ENCODE measurements at places on chromosomes 11 and 22.
A peak's percentile ranks its signal among the peaks of the same experiment; 100 is the strongest.

DNA sequence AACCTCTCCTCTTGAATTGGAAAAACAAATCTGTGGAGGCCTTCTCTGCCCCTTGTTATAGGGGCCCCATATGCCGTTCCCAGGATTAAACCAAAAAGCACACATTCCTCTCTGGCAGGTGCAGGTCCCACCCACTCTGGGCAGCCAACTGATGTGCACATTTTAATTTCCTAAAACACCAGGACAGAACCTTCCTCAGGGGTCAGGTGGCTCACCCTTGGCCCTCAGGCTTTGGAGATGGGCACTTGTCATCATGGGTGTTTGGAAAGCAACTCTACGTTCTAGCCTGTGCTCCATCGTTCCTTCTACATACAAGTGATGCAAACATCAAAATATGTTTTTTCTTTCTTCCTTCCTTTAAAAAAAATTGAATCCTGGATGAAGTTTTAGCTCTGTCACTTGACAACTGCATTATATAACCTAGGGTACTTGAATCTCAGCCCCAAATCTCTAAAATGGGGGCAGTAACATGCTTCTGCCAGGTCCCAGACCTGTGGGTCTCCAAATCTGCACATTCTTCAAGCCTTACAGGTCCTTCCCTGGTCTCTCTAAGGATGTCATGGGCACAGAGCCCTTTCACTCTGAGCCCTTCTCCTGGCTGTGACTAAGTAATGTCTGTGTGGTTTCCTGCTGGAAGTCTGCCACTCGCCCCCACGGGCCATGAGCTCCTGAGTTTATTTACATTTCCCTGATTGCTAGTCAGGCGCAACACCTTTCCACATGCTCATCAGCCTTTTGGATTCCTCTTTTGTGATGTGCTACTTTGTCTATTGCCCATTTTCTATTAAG is 43.8 kb downstream of the KCNQ1OT1 start:
- no peak for DNase-seq

GRCh38 chr11:88695689-88696414 is 358.3 kb upstream of the CTSC start:
- no peak for DNase-seq

DNA sequence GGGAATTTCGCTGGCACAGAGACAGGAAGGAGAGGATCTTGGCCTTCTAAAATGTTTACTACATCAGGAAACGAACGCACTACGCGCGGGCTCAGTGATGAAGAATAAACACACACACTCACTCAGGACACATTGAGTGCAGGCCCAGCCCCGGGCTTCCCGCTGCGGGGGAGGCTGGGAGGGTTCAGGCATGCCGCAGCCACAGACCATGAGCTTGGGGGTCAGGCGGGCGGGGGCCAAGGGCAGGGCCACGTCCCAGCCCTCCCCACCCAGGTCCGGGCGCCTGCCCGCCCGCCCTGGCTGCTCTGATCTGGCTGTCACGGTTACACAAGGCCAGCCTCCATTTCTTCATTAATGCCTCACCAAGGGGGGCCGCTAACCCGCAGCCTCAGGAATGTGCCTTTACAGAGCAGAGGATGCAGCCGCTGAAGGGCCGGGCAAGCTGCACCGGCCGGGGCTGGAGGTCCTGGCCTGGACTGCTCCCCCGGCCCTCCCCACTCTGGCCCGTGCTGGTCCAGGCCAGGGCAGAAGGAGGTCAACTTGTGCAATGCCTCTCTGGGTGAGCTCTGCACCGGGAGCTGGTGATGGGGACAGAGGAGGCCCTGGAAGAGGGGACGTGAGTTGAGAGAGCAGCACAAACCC is 41.7 kb downstream of the IGF2 start:
- no peak for DNase-seq

DNA sequence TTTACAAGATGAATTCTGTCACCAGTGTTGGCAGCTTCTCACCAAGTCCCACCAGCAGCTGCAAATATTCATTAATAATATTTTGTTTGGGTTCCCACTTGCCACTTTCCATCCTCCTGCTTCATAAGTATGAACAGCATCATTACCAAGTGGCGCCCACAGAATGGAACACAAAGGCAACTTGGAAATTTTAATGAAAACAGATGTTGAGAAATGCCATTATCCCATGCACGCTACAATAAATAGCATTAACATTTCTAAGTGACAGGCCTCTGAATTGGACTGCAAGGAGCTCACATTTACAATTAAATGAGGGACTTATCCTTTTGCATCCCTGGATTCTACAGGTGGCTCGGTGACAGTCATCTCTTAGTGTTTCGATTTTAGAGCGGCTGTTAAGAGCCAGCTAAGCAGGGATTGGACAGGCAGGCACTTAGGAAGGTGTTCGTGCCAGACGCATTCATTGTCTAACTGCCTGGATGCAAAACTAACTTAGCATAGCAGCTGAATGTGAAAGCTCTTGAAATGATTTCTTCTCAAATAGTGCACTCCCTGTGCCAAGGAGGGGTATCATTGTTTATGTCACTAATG is 170.3 kb downstream of the KIRREL3 start:
- DNase-seq: no peak

DNA sequence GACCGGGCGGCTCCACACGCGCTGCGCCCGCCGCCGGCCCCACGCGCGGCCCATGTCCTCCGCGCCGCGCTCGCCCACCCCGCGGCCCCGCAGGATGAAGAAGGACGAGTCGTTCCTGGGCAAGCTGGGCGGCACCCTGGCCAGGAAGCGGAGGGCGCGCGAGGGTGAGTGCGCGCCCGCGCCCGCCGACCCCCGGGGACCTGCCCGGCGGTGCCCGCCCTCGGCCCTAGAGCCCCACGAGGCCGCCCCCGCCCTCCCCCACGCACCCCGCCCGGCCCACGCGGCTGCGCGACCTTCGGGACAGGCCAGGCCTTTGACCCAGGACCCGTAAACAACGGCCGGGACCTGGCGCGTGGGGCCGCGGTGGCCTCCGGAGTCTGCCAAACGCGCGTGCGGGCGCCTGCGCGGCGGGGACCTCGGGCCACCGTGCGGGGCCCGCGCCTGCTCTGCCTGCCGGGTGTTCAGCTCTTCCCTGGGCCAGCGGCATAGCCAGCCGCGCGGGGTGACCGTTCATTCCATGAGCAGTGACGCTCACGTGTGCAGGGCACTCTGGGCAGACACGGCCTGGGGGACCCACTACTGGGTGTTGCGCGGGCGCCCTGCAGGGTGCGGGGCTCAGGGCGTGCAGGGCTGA is at the start of gene PARVB:
Gene PARVB (plus strand): TSS at position 15 of the 634 bp plus-strand sequence. CDS start 38 bp downstream, at position 53.
- DNase-seq: no peak

DNA sequence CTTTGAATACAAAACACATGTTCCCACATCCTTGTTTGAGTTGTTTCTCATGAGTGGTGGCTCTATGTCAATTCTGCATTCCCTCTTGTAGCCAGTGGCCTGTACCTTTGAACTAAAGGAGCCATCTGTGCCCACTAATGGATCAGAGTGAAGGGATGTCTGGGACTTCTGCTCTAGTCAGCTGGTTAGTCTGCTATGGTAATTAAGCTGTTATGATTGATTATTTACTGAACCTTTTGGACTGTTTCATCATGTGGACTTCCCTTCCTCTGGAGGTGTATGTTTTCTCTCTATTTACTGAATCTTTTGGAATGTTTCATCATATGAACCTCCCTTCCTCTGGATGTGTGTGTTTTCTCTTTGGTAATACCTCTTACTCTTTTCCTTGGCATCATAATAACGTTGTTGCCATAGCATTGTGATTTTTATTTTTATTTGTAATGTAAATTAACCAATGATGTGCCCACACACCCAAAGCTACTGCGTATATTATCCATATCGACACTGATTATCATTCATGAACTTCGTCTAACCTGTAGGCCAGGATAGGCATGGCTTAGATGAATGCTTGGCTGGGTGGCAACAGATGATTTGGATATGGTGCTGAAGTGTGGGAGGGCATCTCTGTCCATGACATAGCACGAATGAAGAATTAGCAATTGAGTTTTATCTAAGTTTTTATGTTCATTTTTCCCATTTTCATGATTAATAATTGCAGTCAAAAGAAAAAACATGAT is 112.3 kb upstream of the SORL1-AS1 start:
- DNase-seq: no peak

- DNase-seq: no peak
Measured at GRCh38 chr22:23402275-23403151, 177.6 kb downstream of the IGLL1 start.

DNA sequence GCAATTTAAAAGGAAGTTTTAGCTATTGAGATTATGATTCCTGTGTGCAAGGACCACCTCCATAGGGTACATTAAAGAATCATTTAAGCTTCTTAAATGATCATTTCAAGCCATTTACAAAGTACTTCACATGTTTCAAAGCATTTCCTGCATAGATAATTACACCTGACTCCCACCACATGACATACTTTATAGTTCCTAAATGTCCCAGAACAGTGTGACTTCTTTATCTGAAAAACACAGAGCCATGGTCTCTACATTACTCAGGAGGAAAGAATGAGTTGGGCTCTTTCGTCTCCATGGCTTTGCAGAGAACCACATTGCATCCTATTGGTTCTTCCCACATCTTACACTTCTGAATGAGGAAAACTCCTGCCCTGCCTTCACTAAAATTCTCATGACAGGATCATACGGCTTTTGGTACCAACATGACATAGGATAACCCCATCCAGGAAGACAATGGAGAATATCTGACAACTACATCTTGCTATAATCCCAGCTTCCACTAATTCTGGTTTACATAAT is 88.6 kb downstream of the ETS1 start:
- no peak for DNase-seq

DNA sequence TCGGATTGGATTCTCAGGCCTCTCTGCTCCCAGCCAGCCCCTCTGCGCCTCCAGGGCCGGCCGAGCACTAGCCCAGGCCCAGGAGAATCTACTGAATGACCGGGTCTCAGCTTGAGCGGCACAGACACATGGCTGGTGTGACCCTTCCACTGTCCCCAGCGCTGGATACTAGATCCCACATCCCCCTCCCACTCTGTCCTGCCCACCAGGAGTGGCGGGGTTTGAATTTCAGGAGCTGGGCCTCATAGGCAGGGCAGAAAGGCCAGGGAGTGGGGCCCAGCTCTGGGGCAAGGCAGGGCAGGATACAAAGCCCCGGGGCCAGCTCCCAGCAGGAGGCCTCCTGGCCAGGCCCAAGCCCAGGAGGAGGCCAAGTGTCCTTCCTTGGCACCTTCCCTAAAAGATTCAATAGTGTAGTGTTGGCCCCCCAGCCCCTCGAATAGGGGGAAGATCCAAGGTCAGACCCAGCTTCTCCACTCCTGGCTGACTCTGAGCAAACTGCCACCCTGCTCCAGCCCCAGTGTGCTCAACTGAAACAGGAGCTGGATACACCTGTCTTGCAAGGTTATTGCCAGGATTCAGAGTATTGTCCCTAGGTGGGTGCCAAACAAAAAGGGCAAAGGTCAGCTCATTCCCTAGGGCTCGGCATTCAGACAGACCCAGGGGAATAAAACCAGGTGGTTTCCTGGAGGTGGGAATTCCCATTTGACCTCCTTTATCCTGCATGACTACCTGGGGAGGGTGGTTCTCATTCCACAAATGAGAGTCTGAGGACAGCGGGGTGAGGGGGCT is 22.5 kb upstream of the TCF20 start:
- no peak for DNase-seq

- no peak for DNase-seq
Measured at GRCh38 chr11:61959114-61959513, 8.3 kb downstream of the FTH1 start.

DNA sequence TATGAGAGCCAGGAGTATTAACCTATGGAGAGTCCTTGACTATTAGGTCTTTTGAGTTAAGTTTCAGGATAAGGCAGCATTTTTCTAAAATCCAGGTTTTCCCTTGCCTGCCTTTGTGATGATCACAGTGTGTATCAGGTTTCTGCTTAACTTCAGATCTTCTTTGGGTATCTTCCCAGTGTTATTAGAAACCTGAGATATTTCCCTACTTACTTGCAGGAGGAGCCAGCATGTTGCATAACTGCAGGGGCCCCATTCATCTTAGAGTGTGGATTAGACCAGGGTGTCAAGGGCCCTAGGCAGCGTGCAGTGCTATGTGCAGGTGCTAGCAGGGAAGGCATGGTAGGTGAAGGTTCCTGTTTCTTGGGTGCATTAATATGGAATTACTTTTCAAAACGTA is 69.5 kb downstream of the ZNRF3 start:
- DNase-seq: no peak

DNA sequence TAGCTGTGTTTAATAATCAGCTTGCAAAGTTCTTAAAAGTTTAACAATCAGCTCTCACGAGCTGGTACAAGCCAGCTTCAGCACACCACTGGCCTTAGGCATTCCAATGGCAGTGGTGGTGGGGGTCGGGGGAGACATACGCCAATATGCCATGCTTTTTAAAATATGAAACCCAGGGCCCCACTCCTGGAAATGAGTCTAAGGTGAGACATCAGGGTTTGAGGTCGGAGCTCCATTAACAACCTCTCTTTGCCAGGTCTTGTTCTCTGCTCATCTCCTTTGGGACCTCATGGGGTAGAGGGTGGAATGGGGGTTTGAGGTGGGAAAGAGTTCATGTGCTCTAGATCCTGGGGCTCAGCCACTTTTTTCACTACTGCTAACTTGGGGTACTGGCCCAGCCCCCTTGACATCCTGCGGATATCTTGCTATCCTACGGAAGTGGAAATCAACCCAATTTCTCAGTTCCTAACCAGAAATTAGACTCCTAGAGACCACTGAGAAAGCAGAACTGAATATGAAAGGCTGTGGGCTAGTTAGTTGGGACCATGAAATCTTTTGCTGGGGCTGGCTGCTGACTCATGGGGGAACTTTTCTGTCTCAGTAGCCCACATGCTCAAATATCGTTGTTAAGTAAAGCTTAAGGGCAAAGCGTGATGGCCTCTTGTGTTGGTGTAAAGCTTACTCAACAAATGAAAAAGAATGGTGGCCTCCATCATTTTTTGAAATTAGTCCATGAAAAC is 90.1 kb downstream of the PDHX start:
- no peak for DNase-seq

DNA sequence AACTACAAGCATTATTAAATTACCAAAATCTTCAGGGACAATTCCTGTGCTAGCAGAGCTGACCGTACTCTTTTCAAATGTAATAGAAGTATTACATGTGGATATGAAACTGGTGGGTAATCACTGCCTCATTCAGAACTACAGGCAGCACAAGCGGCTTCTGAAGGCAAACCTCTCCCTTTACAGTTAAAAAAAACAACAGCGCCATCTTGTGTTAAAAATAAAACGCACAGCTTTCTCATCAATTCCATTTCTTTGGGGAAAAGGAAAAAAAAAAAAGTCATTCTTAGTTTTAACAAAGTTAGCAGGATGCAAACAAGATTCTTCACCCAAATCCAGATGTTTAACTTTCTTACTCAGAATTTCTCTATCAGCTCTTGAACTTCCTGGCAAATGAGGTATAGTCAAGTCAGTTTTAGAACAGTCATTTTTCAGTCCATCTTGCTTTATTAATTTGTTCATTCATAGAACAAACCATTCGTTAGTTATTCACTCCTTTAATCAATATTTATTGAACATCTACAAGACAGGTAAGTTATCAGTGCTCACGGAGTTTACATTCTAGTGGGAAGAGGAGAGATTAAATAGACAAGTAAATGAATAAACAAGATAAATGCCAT is 331.8 kb upstream of the MPPED2 start:
- peak; percentile 10 for DNase-seq

Measured in SHP77 treated with DMSO at 0.1 percent for 48 hours (cell line).